ENCODE measurements at places on chromosomes 4 and X.
A peak's percentile ranks its signal among the peaks of the same experiment; 100 is the strongest.

DNA sequence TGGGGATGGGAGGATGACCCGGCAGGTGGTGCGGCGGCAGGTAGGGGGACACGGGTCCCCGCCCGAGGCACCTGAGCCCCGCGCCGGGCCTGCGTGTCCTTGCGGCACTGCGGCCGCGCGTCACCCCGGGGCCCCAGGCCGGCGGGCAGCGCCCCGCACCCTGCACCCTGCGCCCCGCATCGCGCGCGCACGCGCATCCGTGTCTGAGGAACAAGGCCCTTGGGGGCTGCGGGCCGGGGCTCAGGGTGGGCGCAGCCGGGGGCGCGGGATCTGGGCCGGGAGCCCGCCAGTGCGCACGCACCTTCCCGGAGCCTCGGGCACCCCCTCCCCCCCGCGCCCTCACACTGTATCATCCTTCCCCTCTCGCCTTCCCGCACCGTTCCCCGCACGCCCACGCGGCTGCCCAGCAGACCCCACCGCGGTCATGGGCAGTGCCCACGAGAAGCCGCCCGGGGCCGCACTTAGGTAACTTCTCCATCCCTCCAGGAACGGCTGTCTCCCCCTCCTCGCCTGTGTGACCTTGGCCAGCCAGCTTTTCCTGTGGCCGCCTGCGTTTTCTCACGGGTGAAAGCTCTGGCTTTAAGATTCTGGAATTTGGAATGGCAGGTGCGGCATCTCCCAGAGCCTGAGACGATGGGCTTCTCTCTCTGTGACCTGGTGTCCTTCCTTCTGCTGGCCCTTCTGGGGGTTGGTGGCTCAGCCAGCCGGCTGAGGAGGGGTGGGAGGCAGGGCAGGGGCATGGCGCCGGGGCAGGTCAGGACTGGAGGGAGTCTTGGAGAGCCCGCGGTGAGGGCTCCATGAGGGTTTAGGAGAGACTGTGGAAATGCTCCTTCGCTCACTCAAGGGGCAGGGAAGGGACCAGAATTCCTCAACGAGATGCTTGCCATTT, 748 bp downstream of the ATP2B3 start:
- DNase-seq, result no peak

DNA sequence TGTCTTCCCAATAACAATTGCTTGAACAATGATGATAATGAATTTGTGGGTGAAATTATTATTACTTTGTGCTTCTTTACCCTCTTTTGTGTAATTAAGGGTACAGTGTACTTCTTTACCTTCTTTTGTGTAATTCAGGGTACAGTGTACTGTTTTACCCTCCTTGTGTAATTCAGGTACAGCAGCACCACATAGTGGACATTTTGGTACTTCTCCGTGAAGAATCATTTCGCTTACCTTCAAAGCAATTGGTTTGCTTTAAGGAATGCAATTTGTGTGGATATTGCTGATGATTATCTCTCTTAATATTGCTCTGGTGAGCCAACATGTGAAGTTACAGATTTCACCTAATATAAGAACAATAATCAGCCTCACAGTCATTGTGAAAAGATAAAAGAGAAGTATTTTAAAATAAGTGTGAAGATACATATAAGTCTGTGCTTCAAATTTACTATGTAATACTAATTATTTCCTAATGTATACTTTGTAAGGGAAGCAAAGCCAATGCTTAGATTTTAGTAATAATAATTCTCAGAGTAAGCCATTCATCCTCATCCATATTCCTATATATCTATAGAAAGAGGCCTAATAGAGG, 27.2 kb upstream of the SEC24B start:
- DNase-seq, result peak; percentile 19

- DNase-seq, result no peak
These were observed 168.0 kb downstream of the BANK1 start for GRCh38 chr4:101958547-101958946.

- no peak for DNase-seq
These were observed 313.1 kb downstream of the CBLL2 start for GRCh38 chrX:22585831-22586230.

DNA sequence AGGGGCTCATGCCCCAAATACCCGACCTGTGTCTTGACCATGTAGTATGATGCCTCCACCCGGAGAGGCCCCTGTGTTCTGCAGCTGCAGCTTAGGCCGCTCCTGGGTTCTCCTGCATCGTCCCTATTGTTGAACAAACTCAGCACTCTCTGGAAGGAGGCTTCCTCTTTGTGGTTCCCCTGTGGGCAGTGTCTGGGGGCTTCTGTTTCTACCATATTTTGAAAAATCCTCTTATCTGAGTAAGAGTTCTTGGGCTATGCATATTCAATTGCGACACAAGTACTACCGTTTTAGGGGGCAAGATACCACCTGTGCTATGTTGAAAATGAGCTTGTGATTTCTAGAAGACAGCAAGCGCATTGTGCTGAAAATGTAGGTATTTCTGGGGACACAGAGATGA, 276.6 kb downstream of the DHRSX start:
- DNase-seq, result no peak

GRCh38 chr4:158496030-158496741, 25.5 kb upstream of the RXFP1 start:
- no peak for DNase-seq

GRCh38 chr4:139530833-139531427, 25.1 kb downstream of the SETD7 start:
- DNase-seq, result peak; percentile 44

DNA sequence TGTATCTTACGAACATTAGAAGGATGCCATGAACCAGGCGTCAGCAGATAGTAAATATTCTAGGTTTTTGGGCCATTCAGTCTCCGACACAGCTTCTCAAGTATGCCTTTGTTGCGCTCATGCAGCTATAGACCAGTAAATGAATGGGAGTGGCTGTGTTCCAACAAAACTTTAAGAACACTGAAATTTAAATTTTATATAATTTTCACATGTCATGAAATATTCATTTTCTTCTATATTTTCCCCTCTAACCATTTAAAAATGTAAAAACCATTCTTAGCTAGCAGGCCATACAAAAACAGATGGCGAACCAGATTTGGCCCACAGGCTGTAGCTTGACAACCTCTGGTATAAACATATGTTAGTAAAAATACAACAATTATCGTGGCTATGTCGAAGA, 151.8 kb upstream of the KIT start:
- DNase-seq, result no peak

DNA sequence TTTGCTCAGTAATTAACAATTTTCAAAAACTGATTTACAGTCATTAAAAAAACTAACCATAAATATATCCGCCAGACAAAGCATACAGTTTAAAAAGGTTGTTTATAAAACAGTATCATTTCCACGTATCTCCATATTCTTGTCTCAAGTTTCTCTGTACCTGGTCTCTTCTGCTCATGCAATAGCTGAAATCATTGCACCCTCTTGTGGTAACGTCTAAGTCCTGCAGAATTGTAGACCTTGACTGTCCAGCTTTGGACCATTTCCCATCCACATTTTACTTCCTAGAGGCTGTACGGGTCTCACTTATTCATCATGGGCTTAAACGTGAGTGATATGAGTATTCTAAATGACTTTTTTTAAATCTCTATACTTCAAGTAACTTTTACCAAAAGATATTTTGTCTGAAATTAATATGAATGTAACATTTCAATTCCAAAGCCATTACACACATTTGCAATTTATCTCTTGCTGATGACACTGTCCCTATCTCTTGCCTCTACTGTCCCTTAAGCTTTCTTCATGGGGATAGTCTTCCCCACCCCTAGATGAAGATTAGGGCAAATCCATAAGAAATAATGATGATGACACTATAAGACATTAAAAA, 118.5 kb downstream of the BTC start:
- DNase-seq, result peak; percentile 17

- DNase-seq, result no peak
These were observed 74.1 kb downstream of the CLCN5 start for GRCh38 chrX:49996474-49996873.

- DNase-seq, result no peak
These were observed 14.8 kb upstream of the SPARCL1 start for GRCh38 chr4:87543835-87544461.

GRCh38 chr4:45663003-45663402, 460.9 kb downstream of the GABRG1 start:
- DNase-seq, result no peak

DNA sequence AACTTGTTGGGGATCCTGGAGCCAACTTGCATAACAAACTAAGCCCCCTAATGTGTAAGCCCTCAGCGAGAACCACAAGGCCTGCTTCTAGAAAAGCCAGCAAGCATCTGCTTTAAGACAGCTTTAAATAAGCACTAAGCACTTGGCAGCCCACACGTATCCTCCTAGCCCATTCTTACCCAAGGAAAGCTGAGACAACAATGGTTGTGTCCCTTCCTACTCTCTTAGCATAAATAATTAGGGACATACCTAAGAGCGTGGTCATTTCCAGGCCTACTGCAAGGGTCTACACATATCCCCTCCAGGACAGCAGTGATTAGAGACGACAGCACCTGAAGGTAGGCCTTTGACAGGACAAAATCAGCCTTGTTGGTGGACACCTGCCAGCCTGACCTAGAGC, 322.8 kb upstream of the PPARGC1A start:
- no peak for DNase-seq

GRCh38 chrX:121931567-121931966, 884.2 kb downstream of the GLUD2 start:
- no peak for DNase-seq

DNA sequence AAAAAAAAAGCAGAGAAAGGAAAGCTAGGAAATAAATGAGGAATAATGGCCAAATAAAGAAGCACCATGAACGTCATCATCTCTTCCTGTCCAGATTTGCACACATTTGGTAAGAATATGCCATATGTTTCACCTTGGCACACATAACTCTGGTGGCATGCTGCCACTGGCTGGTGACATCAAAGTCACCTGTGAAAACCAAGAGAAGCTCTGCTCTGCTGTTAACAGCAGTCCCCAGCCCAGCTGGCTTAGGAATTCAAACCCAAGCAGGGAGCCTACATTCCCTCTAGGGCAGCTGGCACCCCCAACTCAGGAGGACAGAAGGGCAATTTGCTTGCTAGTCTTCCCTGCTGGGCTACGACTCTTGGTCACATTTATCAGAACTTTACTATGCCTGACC, 77.6 kb downstream of the RASL11B start:
- no peak for DNase-seq

- no peak for DNase-seq
These were observed 1.6 kb upstream of the MAGIX start for GRCh38 chrX:49160908-49161307.

DNA sequence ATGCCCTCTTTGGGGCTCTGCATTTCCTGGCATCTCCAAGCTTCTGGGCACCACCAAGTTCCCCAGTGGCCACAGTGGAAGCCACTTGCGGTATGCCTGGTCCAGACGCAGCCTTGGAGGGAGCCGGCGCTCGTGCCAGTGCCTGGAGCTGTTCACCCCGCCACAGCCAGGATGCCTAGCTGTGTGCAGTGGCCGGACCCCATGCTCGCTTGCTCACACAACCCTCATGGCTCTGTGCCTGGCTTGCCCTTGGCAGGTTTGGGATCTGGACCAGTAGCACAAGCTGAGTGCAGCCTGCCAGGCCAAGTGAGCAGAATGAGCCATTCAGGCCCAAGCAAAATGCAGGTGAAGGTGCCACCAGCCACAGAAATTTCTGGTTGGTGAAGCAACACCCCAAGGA, 283.5 kb downstream of the EVC2 start:
- no peak for DNase-seq

GRCh38 chrX:63855896-63856295, 70.9 kb upstream of the ARHGEF9 start:
- no peak for DNase-seq

- DNase-seq, result peak; percentile 2
These were observed 58.7 kb downstream of the RWDD4 start for GRCh38 chr4:183600189-183600685.

GRCh38 chrX:93422693-93423092, 250.7 kb downstream of the NAP1L3 start:
- peak; percentile 3 for DNase-seq

- DNase-seq, result peak; percentile 57
These were observed 25.4 kb downstream of the TMSB4X start for GRCh38 chrX:13000301-13000811.

- no peak for DNase-seq
These were observed 21.2 kb downstream of the PPAT start for GRCh38 chr4:56414135-56414670.

- DNase-seq, result no peak
These were observed 3.0 kb downstream of the RPL10 start for GRCh38 chrX:154401045-154401799.
